ENCODE measurements at places on chromosomes 5 and 9.

DNA sequence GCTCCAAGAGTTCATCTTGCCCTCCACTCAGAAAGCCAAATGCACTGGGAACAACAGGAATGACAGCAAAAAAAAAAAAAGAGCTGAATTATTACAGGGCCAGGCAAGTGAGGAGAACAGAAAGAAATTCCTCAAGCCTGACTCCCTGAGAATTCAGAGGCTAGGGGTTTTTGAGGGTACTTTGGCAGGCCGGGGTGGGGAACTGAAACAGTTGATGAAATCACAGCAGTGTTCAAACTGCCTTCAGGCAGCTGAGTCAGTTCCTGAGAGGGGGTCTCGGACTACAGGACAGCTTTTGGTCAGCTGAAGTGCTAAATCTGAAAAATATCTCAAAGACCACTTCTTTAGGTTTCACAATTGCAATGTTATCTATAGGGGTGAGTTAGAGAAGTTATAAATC is 419.4 kb downstream of the SEMA5A start:
- DNase-seq = no peak

- no peak for DNase-seq
These were observed 23.8 kb downstream of the LVRN start for GRCh38 chr5:115985802-115986757.

GRCh38 chr5:67808340-67808739 is 407.2 kb upstream of the PIK3R1 start:
- no peak for DNase-seq

DNA sequence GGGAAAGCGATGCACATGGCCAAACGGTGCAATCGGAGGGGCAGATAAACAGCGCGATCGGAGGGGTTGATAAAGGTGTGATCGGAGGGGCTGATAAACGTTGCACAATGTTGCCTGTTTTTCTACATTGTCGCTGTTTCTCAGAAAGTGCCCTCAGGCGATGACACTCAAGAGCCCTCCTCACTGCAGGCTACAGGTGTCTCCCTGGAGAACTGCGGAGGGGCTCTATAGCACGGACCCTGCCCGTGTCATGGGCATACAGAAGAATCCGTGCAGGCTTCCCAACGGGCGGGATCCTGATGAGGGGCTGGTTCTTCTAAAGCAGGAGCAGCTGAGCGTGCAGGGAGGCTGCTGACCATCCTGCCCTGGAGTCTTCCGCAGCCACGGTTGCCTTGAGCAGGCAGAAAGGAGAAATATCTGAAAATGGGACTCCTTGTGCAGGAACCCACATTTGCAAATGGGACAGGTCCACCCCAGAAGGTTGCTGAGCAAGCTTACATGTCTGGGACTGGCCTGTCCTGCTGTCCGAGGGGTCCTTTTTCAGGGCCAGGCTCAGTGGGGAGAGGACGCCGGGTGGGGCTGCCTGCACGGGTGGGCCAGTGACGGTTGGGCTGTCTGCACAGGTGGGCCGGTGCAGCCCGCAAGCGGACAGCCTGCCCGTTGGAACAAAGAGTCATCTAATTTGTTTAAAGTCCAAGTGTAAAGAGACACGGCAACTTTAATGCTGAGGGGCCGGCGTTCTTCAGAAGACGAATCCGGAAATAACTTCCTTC is 25.1 kb upstream of the LPCAT1 start:
- no peak for DNase-seq

Data from Panc1 (cell line).